AG09309 (cell line): ENCODE measurements at places on chromosomes 4 and X.

DNA sequence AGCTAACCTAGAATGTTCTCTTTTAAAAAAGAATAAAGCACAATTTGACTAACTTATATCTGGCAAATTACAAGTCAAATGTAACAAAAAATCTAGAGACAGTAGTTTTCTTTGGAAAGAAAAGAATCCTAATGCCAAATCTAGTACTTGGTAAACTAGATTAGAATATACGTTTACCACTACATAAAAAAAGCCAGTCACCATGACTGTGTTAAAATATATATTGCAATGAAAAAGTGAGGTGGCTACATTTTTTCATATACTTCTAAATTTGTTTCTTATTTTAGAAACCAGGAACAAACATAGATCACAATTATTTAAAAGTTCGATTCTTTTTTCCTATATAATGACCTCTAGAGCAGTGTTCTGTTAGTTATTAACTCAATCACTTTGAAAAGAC is 29.6 kb upstream of the PPA2 start:
- DNase-seq: no peak

- no peak for DNase-seq
Observed at GRCh38 chr4:17577665-17578481, 875 bp downstream of the LAP3 start.

- DNase-seq: no peak
Observed at GRCh38 chrX:121949041-121949760, 901.8 kb downstream of the GLUD2 start.

- no peak for DNase-seq
Observed at GRCh38 chr4:98577956-98578355, 80.5 kb downstream of the TSPAN5 start.

- no peak for DNase-seq
Observed at GRCh38 chr4:120317713-120318112, 251.1 kb upstream of the MAD2L1 start.

- DNase-seq: no peak
Observed at GRCh38 chr4:94352163-94352562, 9.5 kb upstream of the HPGDS start.

DNA sequence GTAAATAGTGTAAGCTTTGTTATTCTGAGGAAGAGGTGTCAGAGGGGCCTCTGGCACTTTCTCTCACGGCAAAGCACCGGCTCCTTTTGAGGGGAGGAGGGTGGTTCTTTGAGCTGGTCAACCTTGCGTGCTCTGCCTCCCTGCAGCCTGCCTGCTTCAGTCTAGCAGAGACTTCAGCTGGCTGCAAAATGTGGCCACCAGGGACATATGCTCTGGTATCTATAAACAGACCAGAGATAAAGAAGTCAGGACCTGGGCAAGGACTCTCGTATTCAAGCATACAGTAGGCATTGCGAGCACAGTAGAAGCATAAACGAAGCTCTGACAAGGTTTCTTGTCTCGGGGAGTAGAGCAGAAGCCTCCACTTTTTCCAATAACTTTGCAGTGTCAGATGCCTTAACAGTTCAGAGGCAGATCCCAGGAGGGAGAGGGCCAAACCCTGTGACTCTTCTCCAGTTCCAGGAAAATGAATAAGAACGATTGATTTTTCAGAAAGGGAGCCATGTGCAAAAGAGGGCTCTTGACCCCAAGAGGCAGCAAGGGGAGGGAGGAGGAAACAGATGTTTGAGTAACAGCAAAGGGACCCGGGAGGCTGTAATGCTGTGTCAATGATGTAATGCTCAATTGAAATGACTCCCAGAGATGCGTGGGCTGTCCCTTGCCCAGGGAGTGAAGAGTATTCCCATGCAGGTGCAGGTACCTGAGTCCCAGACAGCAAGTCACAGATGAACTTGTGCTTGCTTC is 57.9 kb upstream of the TEX13D start:
- DNase-seq: no peak

GRCh38 chr4:177451108-177451500 is 8.9 kb upstream of the AGA start:
- no peak for DNase-seq

DNA sequence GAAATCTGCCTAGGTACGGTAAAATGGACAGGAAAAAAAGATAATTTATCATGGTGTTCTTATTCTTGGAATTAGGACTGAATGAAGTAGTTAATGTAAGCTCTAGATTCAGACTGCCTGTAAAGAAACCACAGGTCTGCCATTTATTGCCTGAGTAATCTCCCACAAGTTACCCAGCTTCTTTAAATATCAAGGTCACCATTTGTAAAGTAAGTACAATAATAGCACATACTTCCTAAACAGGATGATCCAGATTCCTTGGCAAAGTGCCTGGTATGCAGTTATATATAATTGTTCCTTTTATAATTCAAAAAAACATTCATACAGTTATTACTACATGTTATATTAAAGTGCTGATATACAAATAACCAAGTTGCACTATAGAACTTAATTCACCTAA is 368.6 kb downstream of the HNRNPD start:
- no peak for DNase-seq

GRCh38 chr4:75771607-75772006 is 47.2 kb downstream of the USO1 start:
- no peak for DNase-seq

GRCh38 chrX:100745806-100746537 is 14.1 kb upstream of the SYTL4 start:
- DNase-seq: no peak

- no peak for DNase-seq
Observed at GRCh38 chr4:100894339-100894870, 376.6 kb upstream of the EMCN start.

DNA sequence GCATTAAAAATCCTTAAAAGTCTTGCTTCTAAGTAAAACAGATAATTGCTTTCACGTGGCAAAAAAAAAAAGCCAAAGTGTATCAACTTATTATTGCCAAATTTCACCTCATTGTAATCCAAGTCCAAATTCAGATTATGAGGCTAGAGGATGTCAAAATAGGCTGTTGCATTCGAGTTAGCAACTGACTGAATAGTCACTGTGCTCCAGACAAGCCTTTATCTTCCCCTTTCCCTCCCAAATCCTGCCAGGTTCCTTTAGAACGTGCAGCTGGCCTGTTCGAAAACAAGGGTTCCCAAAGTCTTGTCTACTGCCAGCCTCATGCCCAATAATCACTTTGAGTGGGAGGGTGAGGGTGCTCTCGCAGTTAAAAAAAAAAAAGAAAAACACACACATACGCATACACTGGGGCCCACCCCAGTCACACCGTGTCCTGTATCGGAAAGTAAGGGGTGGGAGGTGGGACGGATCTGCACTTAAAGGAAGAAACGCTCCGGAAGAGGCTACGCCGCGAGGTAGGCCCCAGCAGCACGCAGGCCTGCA is 603 bp downstream of the MAD2L1 start:
- no peak for DNase-seq

DNA sequence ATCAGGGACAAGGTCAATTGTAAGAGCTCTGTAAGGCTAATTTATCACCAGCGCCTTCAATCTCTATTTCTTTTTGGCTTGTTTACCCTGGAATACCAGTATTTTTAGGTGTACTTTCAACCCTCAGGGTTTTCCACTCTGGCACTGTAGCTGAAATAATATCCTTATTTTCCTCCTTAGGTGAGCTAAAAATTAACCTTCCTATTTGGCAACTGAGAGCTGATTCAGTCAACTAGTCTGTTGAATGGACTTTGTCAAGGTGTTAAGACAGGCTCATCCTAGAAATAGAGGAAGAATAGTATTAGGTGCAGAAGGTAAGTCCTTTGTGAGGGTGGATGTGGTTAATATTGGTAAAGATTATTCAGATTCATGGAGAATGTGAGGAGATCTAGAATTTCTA is 101.3 kb upstream of the BANK1 start:
- DNase-seq: no peak

DNA sequence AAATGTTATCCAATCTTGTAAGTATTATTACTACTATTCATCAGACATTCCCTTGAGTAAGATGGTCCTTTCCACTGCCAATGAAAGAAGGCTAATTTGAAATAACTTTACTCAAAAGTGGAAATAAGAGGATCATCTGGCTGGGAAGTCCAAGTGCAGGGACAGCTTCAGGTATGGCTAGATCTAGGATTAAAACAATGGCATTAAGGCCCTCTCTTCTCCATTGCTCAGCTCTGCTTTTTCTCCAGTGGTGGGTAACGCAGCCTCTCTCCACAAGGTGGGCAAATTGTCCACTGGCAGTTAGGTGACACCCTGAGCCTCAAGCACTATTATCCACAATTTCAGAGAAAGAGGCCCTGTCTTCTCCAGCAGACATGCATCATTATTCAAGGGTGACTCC is 66.7 kb upstream of the PGM2 start:
- DNase-seq: no peak

- DNase-seq: no peak
Observed at GRCh38 chr4:16415751-16416150, 189.5 kb upstream of the TAPT1 start.

- no peak for DNase-seq
Observed at GRCh38 chr4:112765317-112765974, 128.5 kb downstream of the LARP7 start.

GRCh38 chr4:3827616-3828492 is 61.7 kb downstream of the ADRA2C start:
- DNase-seq: no peak

DNA sequence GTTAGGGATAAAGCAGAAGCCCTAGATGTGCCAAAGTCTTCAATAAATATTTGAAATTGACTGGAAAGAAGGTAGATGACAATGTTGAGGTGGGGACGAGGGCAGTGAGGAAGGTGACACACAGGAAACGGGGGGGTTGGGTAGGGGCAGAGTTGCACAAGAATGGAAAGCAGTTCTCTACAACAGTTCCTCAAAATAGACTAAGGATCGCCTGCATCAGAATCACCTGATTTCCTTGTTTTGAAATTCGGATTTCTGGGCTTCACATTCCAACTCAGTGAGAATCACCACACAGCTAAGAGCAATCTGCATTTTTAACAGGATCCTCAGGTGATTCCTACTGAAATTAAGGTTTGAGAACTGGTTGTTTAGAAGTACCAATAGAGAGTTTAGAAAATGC is 70.6 kb downstream of the ARFIP1 start:
- DNase-seq: no peak

GRCh38 chr4:148057516-148057915 is 325.6 kb downstream of the ARHGAP10 start:
- DNase-seq: no peak

DNA sequence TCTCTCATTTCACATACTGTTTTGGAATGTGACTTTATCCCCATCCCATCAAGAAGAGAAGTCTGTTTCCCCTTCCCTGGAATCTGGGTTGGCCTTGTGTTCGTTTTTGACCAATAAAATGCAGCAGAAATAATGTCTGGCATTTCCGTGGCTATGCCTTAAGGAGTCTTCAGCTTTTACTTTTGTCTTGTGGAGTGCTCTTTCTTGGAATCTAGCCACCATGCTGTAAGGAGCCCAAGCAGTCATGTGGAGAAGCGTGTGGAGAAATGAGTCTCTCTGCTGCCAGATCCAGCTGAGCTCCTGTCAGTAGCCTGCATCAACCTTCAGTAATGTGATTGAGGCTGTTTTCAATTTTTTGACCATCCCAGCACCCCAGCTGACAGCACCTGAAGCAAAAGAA is 84.4 kb upstream of the ARMCX2 start:
- DNase-seq: no peak

DNA sequence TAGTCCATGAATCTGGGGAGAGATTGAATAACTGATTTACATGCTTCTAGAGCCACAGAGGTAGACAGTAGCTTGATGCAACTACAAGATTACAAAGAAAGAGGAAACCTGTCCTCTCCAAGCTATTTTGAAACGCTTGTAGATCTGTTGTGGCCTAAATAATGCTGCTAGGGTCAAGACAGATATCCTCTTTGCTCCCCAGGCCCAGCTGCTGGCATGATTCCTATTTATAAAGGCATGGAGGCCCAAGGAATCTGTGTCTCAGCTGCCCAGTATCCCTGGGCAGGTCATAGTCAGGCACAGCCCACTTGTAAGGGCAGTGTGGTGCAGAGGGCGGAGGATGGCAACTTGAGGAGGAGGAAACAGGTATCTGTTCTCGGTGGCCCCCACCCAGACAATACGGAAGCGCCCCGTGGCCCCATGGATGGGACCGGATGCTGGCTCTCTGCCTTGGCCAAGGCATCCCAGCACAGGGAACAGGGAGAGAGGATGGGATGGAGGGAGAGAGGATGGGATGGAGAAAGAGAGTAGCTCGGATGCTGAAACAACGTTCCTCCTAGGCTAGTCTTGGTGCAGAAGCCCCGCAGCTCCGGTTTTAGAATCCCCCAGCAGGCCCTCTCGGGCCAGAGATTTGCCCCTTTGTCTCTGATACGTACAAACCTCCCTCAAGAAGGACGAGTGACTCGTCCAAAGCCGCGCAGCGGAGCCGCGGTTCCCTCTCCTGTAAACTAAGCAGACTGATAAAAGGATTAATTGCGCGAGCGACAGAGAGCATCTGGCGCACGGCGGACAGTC is 767 bp upstream of the SMIM20 start:
- no peak for DNase-seq

GRCh38 chrX:78105944-78106650 is 2.0 kb downstream of the PGK1 start:
- no peak for DNase-seq

DNA sequence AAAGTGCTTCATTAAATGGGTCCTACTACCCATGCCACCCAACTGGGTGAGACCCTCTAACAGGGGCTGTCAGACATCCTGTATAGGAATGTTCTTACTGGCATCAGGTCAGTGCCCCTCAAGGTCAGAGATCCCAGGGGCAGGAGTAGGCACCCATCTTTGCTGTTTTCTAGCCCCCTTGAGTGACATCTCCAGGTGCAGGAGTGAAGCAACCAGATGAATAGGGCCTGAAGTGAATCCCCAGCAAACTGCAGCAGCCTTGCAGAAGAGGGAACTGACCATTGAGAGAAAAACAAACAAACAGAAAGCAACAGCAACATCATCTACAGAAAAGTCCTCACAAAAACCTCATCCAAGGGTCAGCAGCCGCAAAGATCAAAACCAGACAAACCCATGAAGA is 55.8 kb upstream of the GNRHR start:
- no peak for DNase-seq

DNA sequence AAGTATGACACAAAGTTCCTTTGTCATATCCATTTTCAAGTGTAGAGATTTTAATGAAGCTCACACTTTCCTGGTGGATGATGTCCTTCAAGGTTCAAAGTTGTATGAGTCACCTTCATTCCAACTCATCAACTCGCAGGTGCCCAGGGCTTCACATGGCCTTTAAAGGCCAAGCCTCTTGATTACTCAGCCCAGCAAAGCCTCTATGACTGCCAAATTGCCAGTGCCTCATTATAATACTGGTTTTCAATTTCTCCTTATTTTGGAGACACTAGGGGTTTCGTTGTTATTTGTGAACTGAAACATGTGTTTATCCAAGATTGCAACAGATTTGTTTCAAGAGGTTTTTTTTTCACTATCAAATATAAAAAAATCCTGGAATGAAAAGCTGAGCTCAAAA is 45.9 kb upstream of the PPP3CA start:
- peak; percentile 13 for DNase-seq

DNA sequence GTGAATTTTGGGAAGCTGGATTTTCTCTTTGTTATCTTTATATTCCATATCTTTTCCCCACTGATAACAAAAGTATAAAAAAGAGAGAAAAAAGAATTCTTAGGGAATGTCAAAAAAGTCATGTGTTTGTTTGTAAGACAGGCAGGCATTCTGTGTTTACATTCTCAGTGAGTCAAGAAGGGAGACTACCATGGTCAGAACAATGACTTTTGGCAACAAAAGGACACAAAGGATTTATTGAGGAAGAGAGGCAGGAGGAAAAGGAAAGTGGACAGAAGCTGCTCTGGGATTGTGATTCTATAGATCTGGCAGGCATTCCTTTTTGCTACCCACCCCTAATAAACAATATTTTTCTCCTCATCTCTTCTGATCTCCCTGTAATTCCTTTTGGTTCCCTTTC is 5.9 kb upstream of the ANK2 start:
- DNase-seq: no peak
